ENCODE measurements at places on chromosomes 12 and 14. TPM values are rescaled to one million over a fixed set of nuclear protein-coding genes. Genes with fewer than 3 reads are reported as not detected.

The SERPINA9 gene
- 0.59 TPM for polyA plus RNA-seq

DNA sequence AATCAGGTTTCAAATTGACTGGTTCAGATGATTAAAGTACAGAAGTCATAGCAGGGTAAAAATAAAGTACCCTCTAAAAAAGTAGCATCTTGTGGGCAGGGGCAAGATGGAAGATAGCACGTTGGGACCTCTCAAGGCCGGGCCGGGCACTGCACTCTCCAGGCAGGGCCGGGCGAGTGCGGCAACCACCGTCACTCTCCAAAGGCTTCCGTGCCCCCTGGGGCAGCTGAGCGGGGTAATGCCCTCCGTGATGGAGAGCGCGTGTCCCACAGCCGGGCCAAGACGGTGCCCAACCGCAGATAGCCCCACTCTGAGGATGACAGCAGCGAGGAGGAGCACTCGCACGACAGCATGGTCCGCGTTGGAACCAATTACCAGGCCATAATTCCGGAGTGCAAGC lies 8.6 kb upstream of the PLXNC1 start:
- no peak overlapping the region for H3K27ac ChIP-seq
- H3K36me3 ChIP-seq = no peaks in the 10 kb centered on the region
- H3K4me1 ChIP-seq = no peaks in the 10 kb centered on the region
- no peak for DNase-seq

The BEST3 gene
- 2.7 TPM for polyA plus RNA-seq

The PDZRN4 gene
- polyA plus RNA-seq = 0.48 TPM

DNA sequence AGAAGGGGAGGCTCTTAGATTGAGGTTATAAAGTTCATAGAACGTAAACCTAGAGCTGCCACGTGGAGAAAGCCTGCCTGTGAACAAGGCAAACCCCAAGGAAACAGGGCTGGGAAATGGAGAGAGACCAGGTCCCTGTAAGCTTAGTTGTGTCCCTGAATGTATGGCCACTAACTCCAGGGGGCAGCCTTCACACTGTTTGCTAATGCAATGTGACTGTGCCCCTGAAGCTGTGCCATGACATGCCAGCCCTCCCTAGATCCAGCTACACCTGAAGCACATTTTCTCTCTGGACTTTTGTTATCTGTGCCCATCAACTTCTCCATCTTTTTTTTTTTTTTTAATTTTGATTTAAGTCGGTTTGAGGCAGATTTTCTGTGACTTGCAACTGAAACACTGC lies 60.6 kb upstream of the TMCC3 start:
- H3K27me3 ChIP-seq = no peaks in the 10 kb centered on the region
- H3K4me1 ChIP-seq = peaks cover 2% of the 10 kb centered on the region
- DNase-seq = no peak
- no peak overlapping the region for H3K4me3 ChIP-seq
